ENCODE measurements at places on chromosomes 6 and 20.
A peak's percentile ranks its signal among the peaks of the same experiment; 100 is the strongest.

DNA sequence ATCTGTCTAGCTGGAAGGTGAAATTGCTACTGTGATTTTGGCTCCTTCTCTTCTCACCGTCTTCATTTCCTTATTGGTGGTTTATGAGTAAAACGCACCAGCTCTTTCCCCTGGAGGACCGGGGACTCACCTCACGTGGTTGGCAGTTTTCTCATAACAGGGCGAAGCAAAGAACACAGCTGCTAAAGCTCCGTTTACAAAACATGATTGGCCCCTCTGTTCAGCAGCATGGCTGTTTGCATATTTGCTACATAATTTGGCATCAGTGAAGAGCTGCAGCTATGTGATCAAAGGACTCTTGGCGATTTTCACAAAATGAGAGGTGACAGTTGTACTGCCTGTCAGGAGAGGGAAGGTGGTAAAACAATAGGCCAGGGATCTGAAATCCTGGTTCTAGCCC, 20.5 kb upstream of the TMEM181 start:
- no peak for DNase-seq

GRCh38 chr6:43477235-43478007, at the start of gene TJAP1:
TSS of gene TJAP1 (plus strand) at chr6:43477570. CDS start at chr6:43499002, 21,432 bp downstream.
- DNase-seq: no peak

GRCh38 chr6:85568411-85568810, 25.2 kb downstream of the SNX14 start:
- DNase-seq: no peak

- DNase-seq: no peak
Observed at GRCh38 chr6:24859608-24860200, 61.0 kb upstream of the ARMH2 start.

DNA sequence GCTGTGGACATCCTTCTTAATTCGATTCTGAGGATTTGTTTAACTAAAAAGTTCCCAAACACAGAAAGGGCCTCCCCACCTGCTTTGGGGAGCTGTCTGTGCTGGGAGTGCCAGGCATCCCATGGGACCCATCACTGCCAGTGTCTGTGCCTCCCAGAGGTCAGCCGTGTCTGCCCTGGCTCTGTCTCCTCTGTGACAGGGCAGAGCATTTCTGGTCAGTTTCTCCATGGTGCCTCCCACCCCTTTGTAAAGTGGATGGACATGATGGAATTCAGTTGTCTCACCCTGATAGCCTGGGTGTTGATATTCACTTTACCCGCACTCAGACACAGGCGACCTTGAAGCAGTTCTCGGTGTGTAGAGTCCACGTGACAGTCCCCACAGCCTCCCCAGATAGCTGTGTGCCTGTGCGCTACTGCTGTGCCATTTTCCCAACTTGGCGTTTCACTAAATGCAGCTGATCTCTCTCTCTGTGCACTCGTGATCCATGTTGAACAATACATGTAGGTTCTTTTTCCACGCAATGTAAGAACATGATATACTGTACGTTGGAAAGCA, 70.5 kb downstream of the CDS2 start:
- DNase-seq: no peak

- no peak for DNase-seq
Observed at GRCh38 chr6:15956205-15957106, 172.4 kb upstream of the MYLIP start.

GRCh38 chr20:33871362-33871761, 60.2 kb downstream of the CHMP4B start:
- DNase-seq: no peak

DNA sequence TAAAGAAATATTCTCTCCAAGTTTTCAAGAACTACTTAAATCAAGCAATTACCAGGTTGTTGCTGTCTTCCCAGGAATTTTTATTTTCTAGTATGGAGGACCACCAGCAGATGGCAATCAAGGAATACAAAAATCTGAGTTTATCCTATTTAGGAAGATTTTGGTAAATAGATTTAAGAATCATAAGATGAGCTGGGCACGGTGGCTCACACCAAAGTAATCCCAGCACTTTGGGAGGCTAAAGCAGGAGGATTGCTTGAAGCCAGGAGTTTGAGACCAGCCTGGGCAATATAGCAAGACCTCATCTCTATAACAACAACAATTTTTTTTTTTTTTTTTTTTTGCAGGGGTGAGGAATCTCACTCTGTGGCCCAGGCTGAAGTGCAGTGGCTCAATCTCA, 19.3 kb upstream of the SEC63 start:
- DNase-seq: no peak

GRCh38 chr6:5416250-5416649, 154.9 kb downstream of the FARS2 start:
- no peak for DNase-seq

DNA sequence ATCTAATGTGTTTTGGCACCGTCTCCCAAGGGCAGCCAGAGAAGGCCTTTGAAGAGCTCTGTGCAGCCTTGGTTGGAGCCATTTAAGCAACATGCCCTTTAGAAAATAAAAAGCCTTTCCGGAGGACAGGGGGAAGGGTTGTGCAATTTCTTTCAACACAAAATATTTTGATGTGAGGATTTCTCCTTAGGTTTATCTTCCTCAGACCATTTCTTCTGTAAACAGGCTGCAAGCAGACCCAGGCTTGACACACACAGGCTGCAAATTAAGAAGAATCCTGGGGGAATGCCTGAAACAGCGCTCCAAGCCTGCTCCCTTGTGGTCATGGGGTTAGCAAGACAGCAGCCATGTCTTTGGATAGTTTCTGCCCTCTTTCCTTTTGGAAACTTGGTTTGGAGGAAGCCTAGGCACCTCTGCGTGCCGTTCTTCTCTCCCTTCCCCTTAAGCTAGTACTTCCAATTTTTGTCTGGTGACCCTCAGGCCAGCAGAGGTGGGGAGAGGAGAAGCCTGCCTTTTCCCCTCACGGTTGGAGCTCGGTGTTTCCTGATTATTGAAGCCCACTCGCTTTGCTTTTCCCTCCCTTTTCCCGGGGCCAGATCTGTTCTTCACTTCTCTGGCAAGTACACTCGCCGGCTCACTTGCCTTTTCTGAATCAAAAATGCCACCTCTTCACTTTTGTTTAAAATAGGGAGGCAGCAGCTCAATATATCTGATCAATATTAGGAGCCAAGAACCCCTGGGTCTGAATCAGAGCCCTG, 39.6 kb upstream of the NOX3 start:
- peak; percentile 88 for DNase-seq

DNA sequence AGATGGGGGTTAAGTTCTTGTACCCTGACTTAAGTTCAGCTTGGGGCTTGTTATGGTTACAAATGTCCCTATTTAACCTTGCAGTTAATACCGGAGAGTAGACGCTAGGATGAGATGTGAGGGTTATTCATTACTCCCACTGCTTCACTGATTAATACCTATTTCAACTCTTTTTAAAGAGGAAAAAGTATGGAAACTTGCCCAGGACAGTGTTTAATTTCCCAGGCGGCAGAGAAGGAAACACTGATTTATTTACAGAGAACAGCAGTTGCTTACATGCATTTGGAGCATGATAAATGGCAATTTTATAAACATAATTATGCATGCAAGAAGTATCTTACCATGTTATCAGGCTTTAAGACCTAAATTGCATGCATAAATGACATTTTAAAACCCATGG, 137.7 kb downstream of the RCAN2 start:
- no peak for DNase-seq

DNA sequence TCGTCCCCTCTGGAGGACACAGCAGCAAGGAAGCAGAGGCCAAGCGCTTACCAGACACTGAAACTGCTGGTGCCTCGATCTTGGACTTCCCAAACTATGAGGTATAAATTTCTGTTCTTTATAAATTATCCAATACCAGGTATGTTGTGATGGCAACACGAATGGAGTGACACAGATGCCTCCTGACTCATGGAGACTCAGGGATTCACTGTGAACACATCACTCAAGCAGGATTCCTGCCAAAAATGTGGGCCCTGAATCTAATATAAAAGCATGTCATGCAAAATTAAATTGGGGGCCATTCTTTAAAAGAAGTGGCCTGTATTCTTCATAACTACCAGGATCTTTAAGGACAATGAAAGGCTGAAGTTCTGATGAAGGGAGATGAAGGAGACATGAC, 52.5 kb upstream of the SLC22A23 start:
- no peak for DNase-seq

- peak; percentile 60 for DNase-seq
Observed at GRCh38 chr6:142846883-142847287, 98.1 kb downstream of the HIVEP2 start.

DNA sequence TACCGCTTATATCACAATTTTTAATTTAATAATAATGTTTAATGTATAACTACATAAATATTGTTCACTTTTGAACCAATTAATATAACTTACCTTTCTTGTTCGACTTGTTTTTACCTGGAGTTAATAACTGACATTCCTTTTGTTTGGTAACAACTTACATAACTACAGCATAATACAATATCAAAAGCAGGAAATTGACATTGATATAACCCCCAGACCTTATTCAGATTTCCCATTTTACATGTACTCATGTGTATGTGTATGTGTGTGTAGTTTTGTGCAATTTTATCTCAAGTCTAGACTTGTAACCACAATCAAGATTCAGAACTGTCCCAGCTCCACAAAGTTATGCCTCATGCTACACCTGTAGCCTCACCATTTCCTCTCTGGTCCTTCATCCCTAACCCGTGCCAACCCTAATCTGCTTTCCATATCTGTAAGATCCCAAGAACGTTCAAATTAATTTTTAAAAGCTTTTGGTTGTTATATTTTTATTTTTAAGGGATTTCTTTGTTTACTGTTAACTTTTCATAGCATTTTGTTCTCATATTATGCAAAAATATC, 190.6 kb downstream of the MANEA start:
- DNase-seq: no peak

GRCh38 chr6:42279144-42279781, 61.6 kb upstream of the MRPS10 start:
- no peak for DNase-seq

DNA sequence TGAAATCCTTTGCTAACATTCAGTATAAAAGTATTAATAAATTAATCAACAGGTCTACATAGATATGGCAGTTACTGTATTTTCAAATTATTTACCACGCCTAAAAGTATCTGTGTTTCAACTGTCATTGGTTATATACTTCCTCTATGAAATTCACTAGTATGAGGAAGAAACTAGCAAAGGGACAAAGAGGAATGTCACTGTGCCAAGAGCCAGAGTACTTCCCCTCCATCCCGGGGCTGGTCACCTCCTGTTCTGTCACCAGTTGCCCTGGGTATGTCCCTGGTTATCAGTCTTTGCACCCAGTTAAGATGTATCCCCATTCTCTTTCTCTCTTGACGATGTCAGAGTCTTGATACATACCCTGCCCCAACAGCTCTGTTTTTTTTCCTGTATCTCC, 476.8 kb upstream of the SOX4 start:
- no peak for DNase-seq

DNA sequence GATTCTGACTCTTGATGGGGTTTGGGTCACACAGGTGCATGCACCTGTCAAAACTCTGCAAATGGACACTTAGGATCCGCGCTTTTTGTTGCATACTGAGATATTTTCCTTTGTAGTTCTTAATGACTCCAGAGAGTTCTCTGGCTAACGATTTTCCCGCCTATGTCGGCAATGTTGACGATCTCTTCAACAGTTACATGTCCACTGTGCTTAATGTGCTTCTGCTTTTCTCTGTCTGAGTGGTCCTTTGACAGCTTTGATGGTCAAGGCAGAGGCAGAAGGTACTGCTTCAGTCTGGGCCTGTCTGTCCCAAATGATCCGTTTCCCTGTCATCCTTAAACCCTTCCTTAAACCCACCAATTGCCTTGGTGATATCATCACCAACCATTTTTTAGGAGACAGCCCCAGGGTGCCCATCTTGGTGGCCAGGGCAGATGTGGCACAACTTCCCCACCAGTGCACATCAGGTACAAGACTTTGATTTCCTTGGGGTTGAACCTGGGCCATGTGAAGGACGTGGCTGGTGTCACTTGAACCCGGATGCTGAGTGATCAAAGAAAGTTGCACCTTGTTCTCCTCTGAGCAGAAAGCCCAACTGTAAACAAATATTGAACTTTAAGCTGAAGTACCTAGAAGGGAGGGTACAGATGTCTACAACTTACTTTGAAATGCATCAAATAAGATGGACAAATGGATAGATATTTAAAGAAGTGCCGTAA, 10.7 kb upstream of the BPIFB1 start:
- no peak for DNase-seq

- DNase-seq: no peak
Observed at GRCh38 chr20:9052136-9052535, 16.8 kb upstream of the PLCB4 start.

- no peak for DNase-seq
Observed at GRCh38 chr6:8557014-8557748, 121.8 kb upstream of the SLC35B3 start.

GRCh38 chr6:130424710-130425109, 58.9 kb downstream of the TMEM200A start:
- no peak for DNase-seq

- DNase-seq: peak; percentile 60
Observed at GRCh38 chr20:63686492-63687321, 9.7 kb upstream of the TNFRSF6B start.

DNA sequence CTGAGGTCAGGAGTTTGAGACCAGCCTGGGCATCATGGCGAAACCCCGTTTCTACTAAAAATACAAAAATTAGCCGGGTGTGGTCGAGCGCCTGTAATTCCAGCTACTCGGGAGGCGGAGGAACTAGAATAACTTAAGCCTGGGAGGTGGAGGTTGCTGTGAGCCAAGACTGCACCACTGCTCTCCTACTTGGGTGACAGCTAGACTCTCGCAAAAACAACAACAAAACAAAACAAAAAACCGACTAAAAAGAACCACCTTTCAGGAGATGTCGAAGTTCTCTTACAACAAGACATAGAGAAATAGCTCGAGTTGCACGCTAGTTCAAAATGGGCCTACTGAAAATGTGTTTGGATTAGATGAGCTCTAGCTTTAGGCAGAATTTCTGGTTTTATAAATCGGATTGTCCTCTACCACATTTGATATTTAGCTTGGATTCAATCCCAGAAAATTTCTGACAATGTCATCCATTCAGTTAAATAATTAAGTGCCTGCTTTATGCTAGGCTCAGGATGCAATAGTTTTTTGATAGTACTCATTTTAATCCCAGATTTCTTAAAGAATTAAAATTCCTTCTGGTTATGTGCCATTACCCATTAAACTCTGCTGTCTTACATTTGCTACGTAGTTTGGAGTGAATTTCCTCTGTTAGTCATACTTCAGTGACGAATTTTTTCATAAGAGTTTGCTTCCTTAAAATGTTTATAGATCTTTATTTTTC, 137.5 kb upstream of the SHLD1 start:
- peak; percentile 38 for DNase-seq

- no peak for DNase-seq
Observed at GRCh38 chr6:74054190-74054589, 358.2 kb downstream of the CD109 start.

GRCh38 chr6:42147138-42147562, 4.7 kb upstream of the C6orf132 start:
- DNase-seq: no peak

All from AG09319 (cell line).